ENCODE measurements at places on chromosomes 1 and 21. TPM values are rescaled to one million over a fixed set of nuclear protein-coding genes. Genes with fewer than 3 reads are reported as not detected.

GRCh38 chr1:172320733-172321132, 99.8 kb upstream of the C1orf105 start:
- peaks cover 2% of the 10 kb centered on the region for H3K36me3 ChIP-seq
- no peak for DNase-seq
- H3K4me3 ChIP-seq: no peak overlapping the region
- H3K27ac ChIP-seq: no peak overlapping the region

- no peak overlapping the region for H3K27ac ChIP-seq
- DNase-seq: no peak
- H3K36me3 ChIP-seq: no peaks in the 10 kb centered on the region
- H3K27me3 ChIP-seq: no peaks in the 10 kb centered on the region
- no peaks in the 10 kb centered on the region for H3K4me1 ChIP-seq
Observed at GRCh38 chr1:176717066-176717750, 254.2 kb downstream of the PAPPA2 start.

- H3K27me3 ChIP-seq: peaks cover 26% of the 10 kb centered on the region
- H3K36me3 ChIP-seq: no peaks in the 10 kb centered on the region
- peaks cover 5% of the 10 kb centered on the region for H3K4me1 ChIP-seq
- no peak for DNase-seq
- peak overlapping the region; percentile 14 for H3K27ac ChIP-seq
- no peak overlapping the region for H3K4me3 ChIP-seq
Observed at GRCh38 chr1:1424707-1425106, 3.6 kb upstream of the ANKRD65 start.

DNA sequence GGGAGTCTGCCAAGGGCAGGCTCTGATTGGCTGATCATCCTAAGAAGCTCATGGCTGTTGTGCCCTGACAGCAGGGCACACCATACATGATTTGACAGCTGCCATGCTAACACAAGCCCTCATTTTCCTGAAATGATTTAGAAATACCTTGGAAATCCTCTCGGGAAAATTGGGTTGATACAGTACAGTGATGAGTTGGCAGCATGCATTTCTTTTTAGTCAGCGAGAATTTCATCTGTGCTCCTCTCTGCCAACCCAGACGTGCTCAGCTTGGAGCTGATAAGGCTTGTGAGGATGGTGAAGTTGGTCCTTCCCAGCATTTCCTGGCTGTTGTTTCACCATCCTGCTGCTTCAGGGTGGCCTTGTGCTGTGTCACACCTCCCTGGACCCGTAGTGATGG, 22.6 kb upstream of the KCNQ4 start:
- no peaks in the 10 kb centered on the region for H3K27me3 ChIP-seq
- no peak for DNase-seq
- H3K4me1 ChIP-seq: peaks cover 39% of the 10 kb centered on the region
- no peak overlapping the region for H3K4me3 ChIP-seq
- no peak overlapping the region for H3K27ac ChIP-seq
- H3K36me3 ChIP-seq: peaks cover 65% of the 10 kb centered on the region

GRCh38 chr1:93446837-93447451, 974 bp upstream of the FNBP1L start:
- peaks cover 2% of the 10 kb centered on the region for H3K36me3 ChIP-seq
- peaks cover 11% of the 10 kb centered on the region for H3K4me1 ChIP-seq
- H3K4me3 ChIP-seq: peak overlapping the region; percentile 47
- H3K27me3 ChIP-seq: peaks cover 57% of the 10 kb centered on the region

GRCh38 chr1:239139801-239140200, 246.6 kb upstream of the CHRM3 start:
- no peak for DNase-seq
- H3K27ac ChIP-seq: no peak overlapping the region
- H3K4me3 ChIP-seq: no peak overlapping the region
- no peaks in the 10 kb centered on the region for H3K27me3 ChIP-seq

- no peaks in the 10 kb centered on the region for H3K27me3 ChIP-seq
- peaks cover 3% of the 10 kb centered on the region for H3K4me1 ChIP-seq
- no peak overlapping the region for H3K27ac ChIP-seq
- peaks cover 1% of the 10 kb centered on the region for H3K36me3 ChIP-seq
- DNase-seq: no peak
Observed at GRCh38 chr1:8572106-8572505, 245.3 kb downstream of the RERE start.

- no peak overlapping the region for H3K27ac ChIP-seq
- H3K4me3 ChIP-seq: no peak overlapping the region
- no peaks in the 10 kb centered on the region for H3K27me3 ChIP-seq
- peaks cover 54% of the 10 kb centered on the region for H3K4me1 ChIP-seq
Observed at GRCh38 chr1:166870584-166870983, 5.5 kb downstream of the TADA1 start.

DNA sequence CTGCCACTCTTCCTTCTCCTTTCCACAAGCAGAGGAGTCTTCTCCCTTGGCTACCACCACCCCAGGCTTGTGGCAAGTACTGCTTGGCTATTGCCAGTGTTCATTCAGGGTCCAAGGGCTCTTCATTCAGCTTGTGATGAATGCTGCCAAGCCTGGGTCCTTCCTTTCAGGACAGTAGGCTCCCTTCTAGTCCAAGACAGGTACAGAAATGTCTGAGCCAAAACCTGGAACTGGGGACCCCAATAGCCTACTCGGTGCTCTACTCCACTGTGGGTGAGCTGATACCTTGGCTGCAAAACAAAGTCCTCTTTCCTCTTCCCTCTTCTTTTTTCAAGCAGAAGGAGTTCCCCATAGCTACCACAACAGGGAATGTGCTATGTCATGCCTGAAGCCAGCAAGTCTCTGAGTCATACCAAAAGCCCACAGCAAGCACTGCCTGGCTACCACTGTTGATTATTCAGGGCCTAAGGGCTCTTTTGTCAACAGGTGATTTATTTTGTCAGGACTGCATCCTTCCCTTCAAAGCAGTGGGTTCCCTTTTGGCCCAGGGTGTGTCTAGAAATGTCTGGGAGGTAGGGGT, 268.9 kb downstream of the HHAT start:
- H3K27me3 ChIP-seq: peaks cover 2% of the 10 kb centered on the region
- no peak overlapping the region for H3K4me3 ChIP-seq
- no peaks in the 10 kb centered on the region for H3K36me3 ChIP-seq
- no peak overlapping the region for H3K27ac ChIP-seq

DNA sequence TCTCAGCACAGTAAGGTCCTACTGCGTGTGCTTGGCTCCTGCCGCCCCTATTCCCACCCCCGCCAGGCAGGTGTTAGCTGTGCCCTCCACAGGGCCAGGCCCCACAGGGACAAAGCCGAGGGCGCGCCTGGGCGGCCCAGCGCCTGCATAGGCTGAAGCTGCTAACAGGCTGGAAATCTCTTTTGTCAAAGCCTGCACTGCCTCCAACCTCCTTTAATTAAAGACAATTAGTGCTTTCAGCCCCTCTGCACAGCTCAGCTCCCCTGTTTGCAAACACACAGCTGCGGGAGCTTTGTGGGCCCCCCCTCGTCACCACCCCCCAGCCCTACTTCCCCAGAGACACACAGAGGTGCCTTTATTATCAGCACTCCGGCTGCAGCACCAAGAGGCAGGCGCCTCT, 95.9 kb downstream of the EPHB2 start:
- H3K36me3 ChIP-seq: no peaks in the 10 kb centered on the region
- no peak overlapping the region for H3K27ac ChIP-seq
- H3K4me3 ChIP-seq: no peak overlapping the region
- no peaks in the 10 kb centered on the region for H3K4me1 ChIP-seq
- H3K27me3 ChIP-seq: no peaks in the 10 kb centered on the region

- H3K4me3 ChIP-seq: no peak overlapping the region
- H3K27ac ChIP-seq: no peak overlapping the region
- no peak for DNase-seq
- peaks cover 3% of the 10 kb centered on the region for H3K27me3 ChIP-seq
Observed at GRCh38 chr1:29623501-29623900, 387.2 kb downstream of the PTPRU start.

DNA sequence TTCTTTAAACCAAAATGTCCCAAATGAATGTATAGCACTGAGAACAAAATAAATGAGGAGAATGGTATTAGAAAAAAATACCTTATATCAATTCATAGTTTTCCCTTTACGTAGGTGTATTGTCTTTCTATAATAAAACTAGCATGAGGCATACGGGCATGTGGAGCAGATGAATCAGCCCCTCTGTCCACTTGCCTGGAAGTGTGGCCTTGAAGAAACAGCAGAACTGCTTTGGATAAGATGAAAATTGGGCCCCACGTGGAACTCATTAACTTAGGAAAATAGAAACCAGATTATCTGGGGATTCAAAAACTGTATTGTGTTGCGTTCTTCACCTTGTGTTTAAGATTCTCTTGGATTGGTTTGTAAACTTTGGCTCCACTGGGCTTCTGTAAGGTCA, 356.8 kb upstream of the B3GALT2 start:
- no peaks in the 10 kb centered on the region for H3K27me3 ChIP-seq
- H3K4me3 ChIP-seq: no peak overlapping the region
- H3K36me3 ChIP-seq: peaks cover 17% of the 10 kb centered on the region
- no peak for DNase-seq
- peaks cover 47% of the 10 kb centered on the region for H3K4me1 ChIP-seq
- no peak overlapping the region for H3K27ac ChIP-seq

DNA sequence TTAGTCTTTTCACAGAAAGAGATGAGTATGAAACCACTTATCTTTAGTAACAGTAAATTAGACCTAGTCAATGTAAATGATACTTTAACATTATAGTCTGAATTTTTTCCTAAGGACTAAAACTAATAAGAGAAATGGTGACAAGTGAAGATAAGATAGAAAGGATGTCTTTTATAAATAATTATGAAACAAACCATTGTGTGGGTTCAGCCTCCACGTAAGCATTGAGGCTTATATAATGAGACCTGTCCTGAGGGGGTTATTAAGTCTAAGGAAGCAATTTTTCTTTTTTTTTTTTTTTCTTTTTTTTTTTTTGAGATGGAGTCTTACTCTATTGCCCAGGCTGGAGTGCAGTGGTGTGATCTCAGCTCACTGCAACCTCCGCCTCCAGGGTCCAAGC, 55.8 kb downstream of the UROD start:
- no peak for DNase-seq
- peaks cover 9% of the 10 kb centered on the region for H3K27me3 ChIP-seq
- H3K27ac ChIP-seq: no peak overlapping the region
- H3K4me1 ChIP-seq: no peaks in the 10 kb centered on the region
- no peaks in the 10 kb centered on the region for H3K36me3 ChIP-seq

DNA sequence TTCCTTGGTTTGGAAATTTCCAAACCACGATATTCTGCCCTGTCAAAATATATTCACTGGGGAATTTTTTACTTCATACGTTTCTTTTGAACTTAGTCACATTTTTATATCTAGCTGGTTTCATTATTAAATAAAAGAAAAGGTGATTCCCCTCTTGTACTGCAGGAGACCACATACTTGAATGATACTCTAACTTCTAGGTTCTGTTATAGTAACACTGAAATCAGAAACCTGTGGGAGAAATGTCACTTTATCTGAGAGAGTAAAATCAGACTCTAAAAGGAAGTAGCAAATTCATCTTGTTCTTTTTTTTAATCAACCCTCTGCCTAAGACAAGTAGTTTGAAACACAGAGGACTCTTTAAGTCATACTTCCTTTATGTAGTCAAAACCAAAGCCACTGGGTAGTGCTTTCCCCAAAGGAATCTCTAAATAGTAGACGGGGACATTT, 34.4 kb downstream of the MRPL39 start:
- peak overlapping the region; percentile 96 for H3K27ac ChIP-seq
- peaks cover 66% of the 10 kb centered on the region for H3K4me1 ChIP-seq
- peaks cover 90% of the 10 kb centered on the region for H3K36me3 ChIP-seq
- H3K4me3 ChIP-seq: peak overlapping the region; percentile 82

RNU1-4 gene
- 1,962 TPM for total RNA-seq

CLCA4 gene
- total RNA-seq: not detected

NBPF4 gene
- not detected for total RNA-seq

NHLH1 gene
- 0.54 TPM for total RNA-seq

CYP4A11 gene
- not detected for total RNA-seq

DISP1 gene
- total RNA-seq: 2.0 TPM
